ENCODE measurements at places on chromosomes 4 and X.
A peak's percentile ranks its signal among the peaks of the same experiment; 100 is the strongest.

DNA sequence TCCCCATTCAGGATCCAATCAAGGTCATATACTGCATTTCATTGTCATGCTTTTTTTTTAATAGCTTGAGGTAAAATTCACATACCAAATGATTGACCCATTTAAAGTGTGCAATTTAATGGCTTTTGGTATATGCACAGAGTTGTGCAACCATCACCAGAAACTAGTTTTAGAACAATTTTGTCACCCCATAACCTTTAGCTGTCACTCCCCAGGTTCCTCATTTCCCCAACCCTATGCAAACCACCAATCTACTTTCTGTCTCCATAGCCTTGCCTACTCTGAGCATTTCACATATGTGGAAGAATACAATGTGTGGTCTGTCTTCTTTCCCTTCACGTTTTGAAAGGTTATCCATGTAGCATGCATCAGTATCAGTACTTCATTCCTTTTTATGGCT lies 1.4 kb upstream of the SMAD1 start:
- no peak for DNase-seq

DNA sequence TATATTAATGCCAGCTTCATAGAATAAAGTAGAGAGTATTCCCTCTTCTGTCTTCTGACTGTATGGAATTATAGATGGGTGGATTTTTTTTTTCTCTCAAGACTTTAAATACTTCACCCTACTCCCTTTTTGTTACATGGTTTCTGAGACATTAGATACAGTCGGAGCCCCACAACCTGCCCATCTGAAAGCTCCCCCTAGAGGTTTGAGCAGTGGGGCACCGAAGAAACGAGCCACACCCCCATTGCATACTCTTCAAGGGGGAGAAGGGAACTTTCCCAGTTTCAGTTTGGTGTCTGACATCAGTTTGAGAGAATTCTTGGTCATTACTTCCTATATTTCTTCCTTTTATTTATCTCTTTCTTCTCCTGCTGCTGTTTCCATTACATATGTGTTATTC lies 437.6 kb upstream of the AGA start:
- no peak for DNase-seq

- no peak for DNase-seq
These were observed 195.7 kb upstream of the ANK2 start for GRCh38 chr4:112853662-112854256.

DNA sequence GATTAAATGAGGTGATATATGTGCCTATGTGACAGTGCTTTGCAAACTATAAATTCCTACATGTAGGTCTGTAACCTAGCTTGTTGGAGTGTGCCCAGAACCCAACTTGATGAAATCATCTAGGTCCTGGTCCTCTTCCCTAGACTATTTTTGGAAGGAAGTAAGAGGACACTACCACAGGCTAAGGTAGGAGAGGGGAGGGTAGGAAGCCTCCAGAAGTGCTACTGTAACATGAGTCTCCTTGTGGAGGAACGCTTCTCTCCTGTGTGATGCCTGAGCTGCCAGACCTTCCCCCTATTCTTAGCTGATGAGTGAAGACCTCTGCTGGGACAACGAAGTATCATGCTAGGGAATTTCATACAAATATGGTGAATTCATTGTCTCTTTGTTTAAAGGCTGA lies 41.8 kb upstream of the IL21 start:
- DNase-seq: no peak

DNA sequence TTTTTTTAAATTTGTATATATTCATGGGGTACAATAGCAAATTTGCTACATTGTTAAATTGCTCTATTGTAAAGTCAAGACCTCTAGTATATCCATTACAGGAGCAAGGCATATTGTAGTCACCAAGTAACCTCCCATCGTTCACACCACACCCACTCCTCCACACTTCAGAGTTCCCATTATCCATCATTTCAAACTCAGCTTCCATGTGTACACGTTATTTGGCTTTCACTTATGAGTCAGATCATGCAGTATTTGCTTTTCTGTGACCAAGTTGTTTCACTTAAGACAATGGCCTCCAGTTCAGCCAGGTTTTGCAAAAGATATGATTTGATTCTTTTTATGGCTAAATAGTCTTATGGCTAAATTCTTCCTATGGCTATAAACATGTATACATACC lies 2614.2 kb downstream of the PCDH7 start:
- DNase-seq: no peak

GRCh38 chr4:152087335-152087734 lies 326.5 kb upstream of the GATB start:
- DNase-seq: no peak

DNA sequence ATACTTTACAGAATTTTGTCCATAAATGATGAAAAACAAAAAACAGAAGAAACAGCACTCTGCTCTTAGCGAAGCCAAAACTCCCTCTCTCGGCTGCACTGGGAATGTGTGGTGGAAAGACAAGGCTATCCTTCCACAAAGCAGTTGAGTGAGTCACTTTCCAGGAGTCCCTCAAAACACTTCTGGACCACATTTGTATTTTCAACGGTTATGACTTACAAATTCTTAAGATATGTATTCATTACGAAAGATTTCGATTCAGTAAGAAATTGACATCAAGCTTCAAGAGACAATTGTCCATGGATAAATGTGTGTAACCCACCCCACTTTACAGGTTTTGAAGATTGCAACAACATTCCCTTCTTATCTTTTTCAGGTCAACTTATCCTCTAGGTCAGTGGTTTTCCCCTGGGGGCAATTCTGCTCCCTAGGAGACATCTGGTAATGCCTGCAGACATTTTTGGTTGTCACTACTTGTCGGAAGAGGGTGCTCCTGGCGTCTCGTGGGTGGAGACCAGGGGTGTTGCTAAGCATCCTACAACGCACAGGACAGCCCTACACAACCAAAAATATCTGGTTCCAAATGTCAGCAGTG lies 66.7 kb upstream of the MTNR1A start:
- peak; percentile 84 for DNase-seq

DNA sequence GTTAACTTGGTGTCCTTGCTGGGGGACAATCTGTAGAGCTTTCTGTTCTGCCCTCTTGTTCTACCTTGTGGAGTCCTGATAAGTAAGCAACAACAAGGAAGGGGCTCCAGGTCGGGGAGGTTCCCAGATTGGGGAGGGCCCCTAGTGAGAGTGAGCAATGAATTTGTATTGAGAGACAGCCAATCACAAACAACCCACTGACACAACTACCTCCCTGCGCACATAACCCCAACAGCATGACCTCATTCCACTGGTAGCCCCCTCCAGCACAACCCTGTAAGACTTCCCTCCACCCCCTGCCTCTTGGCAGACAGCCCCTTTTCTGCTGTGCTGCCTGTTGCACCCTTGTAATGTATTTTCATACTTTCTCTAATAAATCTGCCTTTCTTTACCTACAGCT lies 19.7 kb upstream of the PNPLA4 start:
- DNase-seq: no peak

- DNase-seq: no peak
These were observed 216.7 kb upstream of the GALNT7 start for GRCh38 chr4:172951679-172952451.

- peak; percentile 45 for DNase-seq
These were observed 228.9 kb upstream of the ETNPPL start for GRCh38 chr4:108991551-108992328.

GRCh38 chr4:113480109-113480508 lies 281.4 kb downstream of the CAMK2D start:
- no peak for DNase-seq

DNA sequence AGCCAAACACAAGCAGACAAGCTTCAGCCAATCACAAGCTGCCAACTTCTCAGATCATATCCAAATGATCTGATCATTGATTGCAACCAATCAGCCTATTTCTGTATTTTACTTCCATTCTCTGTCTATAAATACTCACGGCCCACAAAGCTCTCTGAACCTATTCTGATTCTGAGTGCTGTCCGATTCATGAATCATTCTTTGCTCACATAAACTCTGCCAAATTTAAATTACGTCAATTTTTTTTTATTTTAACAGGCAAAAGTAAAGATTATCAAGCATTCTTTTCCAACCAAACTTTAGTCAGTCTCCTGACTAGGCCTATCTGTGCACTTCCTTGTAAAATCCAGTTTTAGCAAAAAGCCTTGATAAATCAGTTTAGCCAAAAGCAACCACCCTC lies 1.8 kb upstream of the TCEANC start:
- DNase-seq: no peak

DNA sequence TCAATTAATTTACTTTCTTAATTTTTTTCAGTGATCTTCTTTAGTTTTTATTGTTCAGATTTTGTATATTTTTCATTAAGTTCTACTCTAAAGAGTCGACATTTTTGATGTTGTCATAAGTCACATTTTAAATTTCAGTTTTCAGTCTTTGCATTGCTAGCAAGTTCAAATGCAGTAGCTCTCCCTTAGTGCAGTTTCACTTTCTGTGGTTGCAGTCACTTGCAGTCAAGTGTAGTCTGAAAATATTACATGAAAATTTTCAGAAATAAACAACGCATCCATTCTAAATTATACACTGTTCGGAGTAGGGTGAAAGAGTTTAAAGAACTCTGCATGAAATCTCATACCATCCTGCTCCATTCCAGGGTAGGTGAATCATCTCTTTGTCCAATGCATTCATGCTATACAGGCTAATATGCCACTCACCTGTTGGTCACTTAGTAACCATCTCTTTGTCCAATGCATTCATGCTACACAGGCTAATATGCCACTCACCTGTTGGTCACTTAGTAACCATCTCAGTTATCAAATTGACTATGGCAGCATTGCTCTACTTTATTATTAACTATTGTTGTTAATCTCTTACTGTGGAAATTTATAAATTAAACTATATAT lies 356.9 kb downstream of the STPG2 start:
- no peak for DNase-seq

DNA sequence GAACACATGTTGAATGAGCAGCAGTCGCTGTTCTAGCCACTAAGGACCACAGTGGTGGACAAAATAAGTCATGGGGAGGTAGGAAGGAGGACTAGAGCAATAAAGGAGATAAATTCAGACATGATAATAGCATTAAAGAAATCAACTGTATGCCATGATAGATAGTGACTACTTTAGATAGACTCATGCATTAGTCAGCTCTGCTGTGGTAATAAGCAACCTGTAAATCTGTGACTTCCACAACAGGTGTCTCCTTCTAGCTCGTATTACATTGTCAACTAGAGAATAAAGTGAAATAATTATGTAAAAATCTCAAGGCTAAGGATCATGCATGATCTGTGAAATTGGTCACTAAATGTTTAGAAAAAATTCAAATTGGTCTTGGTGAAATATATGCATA lies 77.9 kb downstream of the WWC2 start:
- no peak for DNase-seq

DNA sequence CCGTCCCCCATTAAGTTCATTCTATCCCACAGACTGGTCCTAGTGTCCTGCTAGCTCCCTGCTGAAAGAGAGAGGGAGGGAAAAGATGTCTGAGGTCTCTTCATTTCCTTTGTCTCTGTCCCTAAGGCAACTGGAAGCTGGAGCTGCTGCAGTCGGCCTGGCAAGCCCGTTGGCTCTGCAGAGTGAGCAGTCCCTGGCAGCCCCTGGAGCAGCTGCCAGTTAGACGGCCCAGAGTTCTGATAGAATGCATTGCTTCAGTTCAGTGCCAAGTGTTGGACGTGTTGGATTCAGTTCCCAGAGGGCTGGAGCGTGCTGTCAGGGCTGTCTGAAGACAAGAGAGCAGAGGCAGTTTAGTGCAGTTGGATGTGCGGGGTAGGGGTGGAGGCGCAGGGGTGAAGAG lies 975 bp downstream of the KCNE5 start:
- DNase-seq: no peak

DNA sequence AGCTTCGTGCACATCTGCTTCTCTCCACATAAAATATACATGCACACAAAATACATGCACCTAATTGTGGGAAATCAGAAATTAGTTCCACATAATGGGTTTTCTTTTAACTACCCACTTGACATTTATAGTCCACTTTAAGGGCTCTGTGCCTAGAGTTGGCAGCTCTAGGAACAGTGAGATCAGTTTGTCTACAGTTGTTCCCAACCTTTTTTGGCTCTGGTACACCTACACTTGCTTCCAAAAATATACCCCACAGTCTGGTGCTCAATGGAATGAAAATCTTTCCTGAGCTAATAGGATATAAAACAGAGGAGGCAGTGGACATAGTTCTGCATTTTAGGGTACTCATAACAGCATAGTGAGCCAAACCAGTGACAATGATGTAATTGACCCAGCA lies 36.1 kb downstream of the HDAC8 start:
- DNase-seq: no peak

- no peak for DNase-seq
These were observed 48.8 kb downstream of the FAM13A start for GRCh38 chr4:89008166-89008565.

GRCh38 chr4:1410491-1411325 lies 4.5 kb upstream of the NKX1-1 start:
- DNase-seq: no peak

DNA sequence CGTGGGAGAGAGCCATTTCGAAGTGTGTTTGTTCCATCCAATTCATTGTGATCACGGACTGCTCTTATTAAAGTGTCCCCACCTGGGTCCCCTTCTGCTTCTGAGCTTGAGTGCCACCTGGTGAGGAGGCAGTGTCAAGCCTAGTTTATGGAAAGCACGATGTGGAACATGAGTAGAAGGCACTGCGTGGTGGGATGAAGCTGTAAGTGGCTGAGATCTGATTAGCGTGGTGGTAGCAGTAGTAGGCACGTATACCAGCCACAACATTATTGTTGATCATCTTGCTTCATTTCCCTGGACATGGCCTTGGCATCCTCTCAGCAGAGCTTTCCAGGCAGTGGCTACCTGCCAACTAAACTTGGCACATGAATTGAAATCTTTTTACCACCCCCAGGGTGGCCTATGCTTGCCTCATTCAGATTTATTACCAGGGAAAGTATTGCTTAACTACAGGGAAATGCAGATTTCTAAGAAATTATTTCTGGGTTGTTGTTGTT lies 46.4 kb downstream of the GPAT3 start:
- peak; percentile 22 for DNase-seq

- no peak for DNase-seq
These were observed 42.0 kb downstream of the IRF2 start for GRCh38 chr4:184432127-184432922.

DNA sequence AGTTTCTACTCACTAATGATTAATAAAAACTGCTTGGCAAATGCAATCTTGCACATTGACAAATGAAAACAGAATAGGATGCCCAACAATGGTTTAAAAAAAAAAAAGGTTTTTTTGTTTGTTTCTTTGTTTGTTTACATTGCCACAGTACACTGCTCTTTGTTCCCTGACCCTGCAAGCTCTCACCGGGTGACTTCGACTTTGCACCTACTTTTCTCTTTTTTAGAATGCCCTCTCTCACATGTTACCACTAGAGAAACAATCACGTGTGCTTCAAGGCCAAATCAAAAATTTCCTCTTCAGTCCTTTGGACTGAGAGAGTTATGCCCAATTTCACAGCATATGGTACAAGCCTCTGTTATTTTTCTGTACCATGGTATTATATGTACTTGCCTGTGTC lies 101.5 kb downstream of the DMD start:
- DNase-seq: no peak

All from astrocyte of the cerebellum (primary cell).